ENCODE measurements at places on chromosomes 2 and 18. TPM values are rescaled to one million over a fixed set of nuclear protein-coding genes. Genes with fewer than 3 reads are reported as not detected.

DNA sequence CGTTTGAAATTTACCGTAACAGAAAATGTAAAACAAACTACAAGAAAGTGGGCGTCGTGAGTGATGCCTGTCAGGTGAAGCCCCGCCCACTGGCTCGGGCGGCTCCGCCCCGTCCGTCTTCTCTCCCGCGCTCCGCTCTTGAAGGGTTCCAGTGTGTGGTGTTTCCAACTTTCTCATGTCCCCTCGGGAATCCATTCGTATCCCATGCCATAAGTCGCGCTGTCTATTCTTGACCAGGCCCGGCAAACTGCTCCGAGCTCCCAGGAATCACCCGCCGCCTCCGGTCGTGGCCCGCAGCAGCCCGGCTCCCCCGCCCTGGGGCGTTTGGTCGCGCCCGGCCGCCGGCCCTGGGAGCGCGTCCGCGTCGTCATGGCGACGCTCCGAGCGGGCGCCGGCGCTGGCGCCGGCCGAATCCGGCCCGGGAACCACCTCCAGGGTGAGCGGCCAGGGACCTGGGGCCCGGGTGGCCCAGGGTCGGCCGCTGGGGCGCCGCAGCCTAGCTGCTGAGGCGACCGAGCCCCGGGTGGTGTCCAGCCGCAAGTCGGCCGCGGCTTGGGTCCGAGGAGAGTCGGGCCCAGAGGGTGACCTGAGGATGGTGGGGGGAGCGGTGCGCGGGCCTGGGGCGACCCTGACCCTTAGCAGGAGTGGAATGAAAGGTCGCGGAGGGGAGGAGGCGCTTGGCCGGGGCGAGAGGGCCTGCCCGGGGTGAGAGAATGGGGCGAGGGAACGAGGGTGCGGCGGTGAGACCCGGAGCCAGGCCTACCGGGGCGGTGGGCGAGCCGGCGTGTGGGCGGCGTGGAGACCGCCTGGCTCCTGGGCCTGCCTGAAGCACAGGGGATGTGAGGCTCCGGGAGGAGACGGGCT is at the start of gene CFAP221:
CFAP221 (plus strand) TSS at position 375 of the 864 bp plus-strand sequence. CDS start 1,683 bp downstream, outside the sequence.
- H3K27me3 ChIP-seq: peaks cover 28% of the 10 kb centered on the region
- H3K27ac ChIP-seq: 0 out of 2 replicates have a peak within 1 kb of the TSS, but pooled peaks have one; percentile 37
- H3K4me3 ChIP-seq: peak within 1 kb of the TSS; percentile 43
- no peaks in the 10 kb centered on the region for H3K36me3 ChIP-seq
- peaks cover 10% of the 10 kb centered on the region for H3K4me1 ChIP-seq

- DNase-seq: no peak
- no peak overlapping the region for H3K4me3 ChIP-seq
- H3K27ac ChIP-seq: no peak overlapping the region
These were observed 137.9 kb upstream of the PARD3B start for GRCh38 chr2:204407204-204408014.

GRCh38 chr2:235592430-235592829 is 98.6 kb downstream of the AGAP1 start:
- no peak for DNase-seq
- H3K4me3 ChIP-seq: no peak overlapping the region
- H3K27me3 ChIP-seq: no peaks in the 10 kb centered on the region
- H3K4me1 ChIP-seq: peaks cover 28% of the 10 kb centered on the region

Gene KCNJ3
- total RNA-seq: not detected

Gene RGPD3
- 0.39 TPM for total RNA-seq

Gene SLC25A52
- total RNA-seq: not detected

- H3K36me3 ChIP-seq: no peaks in the 10 kb centered on the region
- no peaks in the 10 kb centered on the region for H3K27me3 ChIP-seq
- DNase-seq: no peak
- H3K27ac ChIP-seq: no peak overlapping the region
- H3K4me1 ChIP-seq: no peaks in the 10 kb centered on the region
These were observed 305.7 kb upstream of the VRK2 start for GRCh38 chr2:57740891-57741290.

GRCh38 chr2:152550386-152550785 is 166.9 kb downstream of the PRPF40A start:
- no peaks in the 10 kb centered on the region for H3K36me3 ChIP-seq
- DNase-seq: no peak
- H3K4me3 ChIP-seq: no peak overlapping the region
- peaks cover 10% of the 10 kb centered on the region for H3K4me1 ChIP-seq

Gene UGT1A8
- total RNA-seq: not detected

Gene TMEM247
- total RNA-seq: not detected
